ENCODE measurements at places on chromosomes 7 and 10. TPM values are rescaled to one million over a fixed set of nuclear protein-coding genes. Genes with fewer than 3 reads are reported as not detected.
A peak's percentile ranks its signal among the peaks of the same experiment; 100 is the strongest.

GRCh38 chr10:90804354-90804753, 53.5 kb downstream of the HTR7 start:
- DNase-seq, result no peak

- peak; percentile 51 for DNase-seq
Observed at GRCh38 chr10:69086001-69086509, 1.8 kb upstream of the SRGN start.

- no peak for DNase-seq
Observed at GRCh38 chr10:77548157-77548556, 89.5 kb downstream of the KCNMA1 start.

- DNase-seq, result no peak
Observed at GRCh38 chr7:112596981-112597380, 116.2 kb downstream of the LSMEM1 start.

GRCh38 chr10:124942317-124943169, 620 bp downstream of the ZRANB1 start:
- peak; percentile 13 for DNase-seq

GRCh38 chr10:123229927-123230630, 75.9 kb downstream of the BUB3 start:
- no peak for DNase-seq

- no peak for DNase-seq
Observed at GRCh38 chr10:24414597-24414996, 205.7 kb downstream of the KIAA1217 start.

- DNase-seq, result no peak
Observed at GRCh38 chr7:132750096-132750495, 173.8 kb upstream of the PLXNA4 start.

- no peak for DNase-seq
Observed at GRCh38 chr7:136117539-136117938, 140.4 kb upstream of the MTPN start.

GRCh38 chr7:47627580-47628283, 45.8 kb upstream of the TNS3 start:
- no peak for DNase-seq

GRCh38 chr7:121831351-121831750, 41.6 kb upstream of the PTPRZ1 start:
- no peak for DNase-seq

GRCh38 chr10:123284022-123284421, 129.8 kb downstream of the BUB3 start:
- DNase-seq, result no peak

LRRTM3 gene
- total RNA-seq, result not detected

DENND2A gene
- 0.87 TPM for total RNA-seq

GIMAP8 gene
- total RNA-seq, result not detected

IRF5 gene
- not detected for total RNA-seq

TAS2R4 gene
- total RNA-seq, result 0.56 TPM

C7orf33 gene
- total RNA-seq, result not detected
